ENCODE measurements at places on chromosomes 5 and 9.

GRCh38 chr5:39419796-39420195 lies 5.0 kb downstream of the DAB2 start:
- H3K27me3 ChIP-seq: no peaks in the 10 kb centered on the region
- no peaks in the 10 kb centered on the region for H3K36me3 ChIP-seq
- DNase-seq: no peak
- H3K4me1 ChIP-seq: peaks cover 35% of the 10 kb centered on the region

DNA sequence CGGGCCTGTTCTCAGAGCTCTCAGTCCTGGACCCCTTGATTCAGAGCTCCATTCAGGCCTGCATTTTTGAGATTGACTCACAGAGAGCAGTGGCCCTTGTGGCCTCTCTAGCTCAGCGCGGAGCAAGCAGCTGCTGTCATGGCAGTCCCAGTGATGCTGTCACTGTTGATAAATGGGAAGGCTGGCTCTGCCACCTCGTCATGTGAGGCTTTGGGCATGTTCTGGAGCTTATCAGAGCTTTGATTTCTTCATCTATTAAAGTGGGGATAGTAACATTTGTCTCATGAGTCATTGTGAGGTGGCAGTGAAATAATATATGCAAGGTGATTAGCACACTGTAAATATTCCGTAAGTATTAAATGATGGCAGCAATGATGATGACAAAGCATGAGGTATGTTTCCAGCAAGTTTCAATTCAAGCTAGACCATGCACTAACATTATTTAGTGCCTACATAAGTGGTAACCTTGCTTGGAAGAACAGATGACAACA lies 126.4 kb upstream of the CXCL14 start:
- peak; percentile 90 for DNase-seq
- H3K27me3 ChIP-seq: no peaks in the 10 kb centered on the region
- no peak overlapping the region for H3K4me3 ChIP-seq
- peaks cover 42% of the 10 kb centered on the region for H3K4me1 ChIP-seq
- H3K27ac ChIP-seq: peak overlapping the region; percentile 83
- no peaks in the 10 kb centered on the region for H3K36me3 ChIP-seq

- peaks cover 5% of the 10 kb centered on the region for H3K4me1 ChIP-seq
- no peaks in the 10 kb centered on the region for H3K36me3 ChIP-seq
- no peak overlapping the region for H3K27ac ChIP-seq
- no peak overlapping the region for H3K4me3 ChIP-seq
- peaks cover 30% of the 10 kb centered on the region for H3K27me3 ChIP-seq
- DNase-seq: no peak
These were observed 5.3 kb upstream of the DAB2IP start for GRCh38 chr9:121645853-121646807.

GRCh38 chr9:129566563-129567266 lies 54.2 kb downstream of the C9orf50 start:
- no peak for DNase-seq
- no peaks in the 10 kb centered on the region for H3K27me3 ChIP-seq
- H3K27ac ChIP-seq: no peak overlapping the region
- H3K4me1 ChIP-seq: peaks cover 28% of the 10 kb centered on the region

DNA sequence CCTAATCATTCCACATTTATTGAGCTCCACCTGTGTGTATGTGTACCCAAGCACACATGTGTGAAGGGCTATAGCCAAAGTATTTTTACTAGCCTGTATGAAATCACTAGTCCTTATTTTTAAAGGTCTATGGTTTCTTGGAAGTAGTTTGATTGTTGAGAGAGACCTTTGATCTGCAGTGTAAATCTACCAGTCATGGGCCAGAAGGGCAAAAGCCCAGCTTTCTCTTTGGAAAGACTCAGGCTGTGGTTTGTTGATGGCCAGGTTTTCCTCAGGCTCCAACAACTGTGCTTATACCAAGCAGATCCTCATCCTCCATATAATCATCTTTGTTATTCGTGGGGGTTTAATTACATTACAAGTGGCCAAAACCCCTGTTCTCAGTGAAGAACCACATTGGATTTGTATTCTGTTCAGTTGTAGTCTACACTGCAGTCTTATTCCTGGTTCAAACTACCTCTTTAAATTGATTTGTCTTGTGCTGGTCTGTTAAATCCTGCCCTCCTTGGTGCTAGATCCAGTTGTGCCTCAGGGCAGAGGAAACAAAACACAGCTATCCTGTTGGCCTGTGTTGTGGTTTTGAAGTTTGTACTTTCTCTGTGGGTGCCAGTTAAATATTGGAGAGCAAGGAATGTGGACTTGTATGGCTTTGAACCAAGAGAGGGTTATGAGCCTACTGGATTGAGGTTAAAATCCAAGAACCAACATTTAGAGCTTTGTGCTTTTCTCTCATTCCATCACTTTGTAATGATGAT lies 13.3 kb downstream of the CDC26 start:
- no peak overlapping the region for H3K4me3 ChIP-seq
- no peaks in the 10 kb centered on the region for H3K4me1 ChIP-seq
- no peak for DNase-seq
- no peaks in the 10 kb centered on the region for H3K27me3 ChIP-seq
- no peak overlapping the region for H3K27ac ChIP-seq
- peaks cover 15% of the 10 kb centered on the region for H3K36me3 ChIP-seq

DNA sequence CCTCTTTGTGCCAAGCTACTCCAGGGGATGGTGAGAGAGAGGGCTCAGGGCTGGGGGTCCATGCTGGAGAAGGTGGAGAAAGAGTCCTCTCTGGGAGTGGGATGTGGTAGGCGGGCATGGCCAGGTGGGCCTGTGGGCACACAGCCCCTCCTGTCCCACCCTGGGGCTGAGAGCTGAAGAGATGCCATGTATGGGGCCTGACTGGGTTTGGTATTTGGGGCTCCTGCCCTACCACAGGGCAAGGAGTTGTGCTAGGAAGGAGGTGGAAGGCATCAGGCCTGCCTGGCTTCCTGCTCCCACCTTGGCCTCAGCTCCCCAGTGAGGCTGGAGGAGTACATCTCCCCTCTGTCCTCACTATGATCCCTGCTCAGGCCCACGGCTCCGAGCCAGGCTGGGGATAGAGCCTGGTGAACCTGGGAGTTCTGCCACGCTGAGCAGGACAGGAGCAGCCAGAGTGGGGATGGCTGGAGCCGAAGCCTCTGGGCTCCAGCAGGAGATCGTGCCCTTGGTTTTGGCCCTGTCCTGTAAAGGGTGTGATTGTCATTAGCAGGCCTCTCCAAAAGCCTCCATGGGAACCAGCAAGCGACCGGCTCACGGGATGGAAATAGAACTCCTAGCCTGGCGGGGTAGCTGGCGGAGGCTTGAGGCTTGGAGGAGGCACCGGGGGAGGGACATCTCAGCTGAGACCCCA lies 75.5 kb downstream of the CACNA1B start:
- no peaks in the 10 kb centered on the region for H3K36me3 ChIP-seq
- H3K27ac ChIP-seq: no peak overlapping the region
- no peaks in the 10 kb centered on the region for H3K27me3 ChIP-seq
- H3K4me1 ChIP-seq: no peaks in the 10 kb centered on the region

DNA sequence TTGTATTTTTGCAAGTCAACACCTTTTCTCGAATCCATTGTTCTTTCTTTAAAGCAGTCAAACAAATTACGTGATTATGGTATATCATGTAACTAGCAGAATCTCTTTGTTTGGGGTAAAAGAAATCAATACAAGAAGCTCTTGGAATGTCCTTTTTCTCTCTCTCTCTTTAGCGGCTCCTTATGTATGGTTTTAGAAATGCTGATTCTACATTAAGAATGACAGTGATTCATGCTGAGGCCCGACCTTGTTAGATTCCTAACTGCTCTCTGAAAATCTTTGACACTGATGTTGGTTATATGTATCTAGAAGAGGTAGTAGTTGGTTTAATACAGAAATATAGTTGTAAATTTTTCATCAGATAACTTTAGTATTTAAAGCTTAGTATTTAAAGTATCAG lies 76.4 kb downstream of the SNX24 start:
- H3K27ac ChIP-seq: no peak overlapping the region
- H3K36me3 ChIP-seq: peaks cover 1% of the 10 kb centered on the region
- no peaks in the 10 kb centered on the region for H3K4me1 ChIP-seq
- DNase-seq: no peak
- H3K4me3 ChIP-seq: no peak overlapping the region

GRCh38 chr9:129998491-129999140 lies 44.4 kb downstream of the FNBP1 start:
- peaks cover 11% of the 10 kb centered on the region for H3K4me1 ChIP-seq
- no peaks in the 10 kb centered on the region for H3K36me3 ChIP-seq
- H3K27me3 ChIP-seq: no peaks in the 10 kb centered on the region

- H3K4me3 ChIP-seq: no peak overlapping the region
- H3K36me3 ChIP-seq: no peaks in the 10 kb centered on the region
- H3K4me1 ChIP-seq: no peaks in the 10 kb centered on the region
- no peaks in the 10 kb centered on the region for H3K27me3 ChIP-seq
- DNase-seq: no peak
These were observed 1.1 kb upstream of the LCN9 start for GRCh38 chr9:135661816-135662560.

GRCh38 chr5:54872810-54873209 lies 112.6 kb downstream of the ESM1 start:
- no peaks in the 10 kb centered on the region for H3K36me3 ChIP-seq
- H3K27me3 ChIP-seq: no peaks in the 10 kb centered on the region
- no peak overlapping the region for H3K4me3 ChIP-seq
- no peak for DNase-seq
- peaks cover 3% of the 10 kb centered on the region for H3K4me1 ChIP-seq
- H3K27ac ChIP-seq: no peak overlapping the region

DNA sequence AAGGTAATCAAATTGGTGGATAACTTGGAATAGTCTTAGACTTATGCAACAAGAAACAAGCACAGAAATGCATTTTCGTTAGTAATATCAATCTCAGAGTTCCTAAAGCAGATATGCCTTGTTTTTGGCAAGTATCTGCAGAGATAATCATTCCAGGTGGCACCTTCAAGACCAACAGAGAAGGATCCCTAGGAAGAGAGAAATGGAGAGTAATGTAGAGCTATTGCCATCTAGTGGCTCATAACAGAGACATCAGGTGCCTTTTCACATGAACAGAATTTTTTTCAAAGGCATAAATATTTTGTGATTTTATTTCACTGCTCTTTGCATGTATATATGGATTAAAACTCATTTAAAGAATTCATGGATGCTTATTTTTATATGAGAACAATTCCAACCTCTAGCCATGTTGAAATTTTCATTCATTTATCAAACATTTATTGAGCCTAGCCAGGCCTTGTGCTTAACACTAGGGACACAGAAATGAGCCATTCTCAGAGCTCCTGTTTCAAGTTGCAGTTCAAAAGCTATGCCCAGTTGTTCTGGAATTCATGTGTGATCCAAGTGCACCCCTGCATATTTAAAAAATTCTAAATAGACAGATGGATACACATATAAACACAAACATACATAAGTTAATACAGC lies 117.5 kb upstream of the OR13F1 start:
- no peak overlapping the region for H3K27ac ChIP-seq
- H3K4me3 ChIP-seq: no peak overlapping the region
- no peaks in the 10 kb centered on the region for H3K27me3 ChIP-seq
- no peak for DNase-seq

DNA sequence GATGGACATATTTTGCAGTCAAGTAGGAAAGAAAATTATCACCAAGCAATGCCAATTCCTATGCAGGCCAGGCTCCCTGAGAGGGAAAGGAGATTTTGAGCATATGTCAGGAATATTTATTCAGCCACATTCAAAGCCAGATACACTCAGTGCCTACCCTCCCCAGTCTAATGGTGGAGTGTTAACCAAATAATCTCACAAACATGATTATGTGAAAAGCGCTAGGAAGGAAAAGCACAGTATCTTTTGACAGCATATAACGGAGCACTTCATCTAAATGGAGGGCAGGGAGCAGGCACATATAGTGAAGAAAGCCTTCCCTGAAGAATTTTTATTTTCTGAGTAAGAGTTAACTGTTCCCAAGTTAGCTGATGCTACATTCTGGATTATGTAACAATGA lies 80.3 kb upstream of the SLC30A5 start:
- DNase-seq: no peak
- no peaks in the 10 kb centered on the region for H3K27me3 ChIP-seq

DNA sequence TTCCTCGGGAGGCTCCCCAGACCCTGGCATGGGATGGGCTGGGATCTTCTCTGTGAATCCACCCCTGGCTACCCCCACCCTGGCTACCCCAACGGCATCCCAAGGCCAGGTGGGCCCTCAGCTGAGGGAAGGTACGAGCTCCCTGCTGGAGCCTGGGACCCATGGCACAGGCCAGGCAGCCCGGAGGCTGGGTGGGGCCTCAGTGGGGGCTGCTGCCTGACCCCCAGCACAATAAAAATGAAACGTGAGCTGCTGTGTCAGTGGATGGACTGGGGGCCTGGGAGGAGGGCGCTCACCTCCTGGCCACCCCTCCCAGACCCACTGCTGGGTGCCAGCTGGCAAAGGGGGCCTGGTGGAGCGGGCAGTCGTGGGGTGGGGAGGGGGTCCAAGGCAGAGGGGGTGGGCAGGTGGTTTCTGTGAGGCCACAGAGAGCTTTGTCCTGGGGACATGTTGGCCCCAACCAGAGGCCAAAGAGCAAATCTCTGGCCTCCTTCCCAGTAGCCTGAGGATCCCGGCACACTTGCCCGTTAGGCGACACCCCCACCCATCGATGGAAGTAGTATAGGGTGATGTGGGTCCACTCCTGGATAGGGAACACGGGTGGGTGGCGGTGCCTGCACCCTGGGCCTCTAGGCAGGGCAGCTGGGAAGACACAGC lies 9.8 kb downstream of the EGFL7 start:
- H3K36me3 ChIP-seq: peaks cover 6% of the 10 kb centered on the region
- DNase-seq: no peak
- H3K27me3 ChIP-seq: peaks cover 10% of the 10 kb centered on the region
- H3K4me1 ChIP-seq: peaks cover 4% of the 10 kb centered on the region

DNA sequence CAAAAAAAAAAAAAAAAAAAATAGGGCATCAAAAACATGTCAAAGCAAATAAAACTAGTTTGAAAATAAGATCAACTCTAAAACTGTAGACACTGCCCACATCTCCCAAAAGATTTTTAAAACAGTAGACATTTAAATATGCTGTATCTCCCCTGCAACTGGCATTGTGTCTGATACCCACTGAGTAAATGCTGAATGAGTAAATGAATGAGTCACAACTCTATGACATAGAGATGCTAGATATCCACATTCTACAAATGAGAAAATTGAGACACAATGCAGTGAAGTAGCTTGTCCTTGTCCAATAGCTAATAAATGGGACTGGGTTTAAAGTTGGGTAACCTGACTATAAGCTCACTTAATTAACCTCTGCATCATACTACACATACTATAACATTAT lies 14.1 kb upstream of the MAP1B start:
- H3K27ac ChIP-seq: no peak overlapping the region
- peaks cover 6% of the 10 kb centered on the region for H3K4me1 ChIP-seq
- no peak for DNase-seq

- H3K4me1 ChIP-seq: no peaks in the 10 kb centered on the region
- no peak for DNase-seq
- no peak overlapping the region for H3K27ac ChIP-seq
- H3K4me3 ChIP-seq: no peak overlapping the region
- no peaks in the 10 kb centered on the region for H3K27me3 ChIP-seq
- no peaks in the 10 kb centered on the region for H3K36me3 ChIP-seq
These were observed 49.6 kb upstream of the IRX1 start for GRCh38 chr5:3546028-3546427.

- H3K4me3 ChIP-seq: no peak overlapping the region
- H3K27me3 ChIP-seq: peaks cover 18% of the 10 kb centered on the region
- DNase-seq: no peak
- H3K4me1 ChIP-seq: no peaks in the 10 kb centered on the region
These were observed 70.6 kb downstream of the HMCN2 start for GRCh38 chr9:130336027-130336610.

GRCh38 chr5:154826-155225 lies 36.5 kb upstream of the LRRC14B start:
- no peak overlapping the region for H3K4me3 ChIP-seq
- no peak overlapping the region for H3K27ac ChIP-seq
- no peaks in the 10 kb centered on the region for H3K27me3 ChIP-seq
- no peak for DNase-seq

GRCh38 chr5:171782332-171782966 lies 3.2 kb upstream of the SMIM23 start:
- no peak overlapping the region for H3K4me3 ChIP-seq
- DNase-seq: no peak
- no peaks in the 10 kb centered on the region for H3K36me3 ChIP-seq
- no peak overlapping the region for H3K27ac ChIP-seq
- H3K27me3 ChIP-seq: no peaks in the 10 kb centered on the region

All from keratinocyte (primary cell).